ENCODE measurements at places on chromosomes 2 and 18.

DNA sequence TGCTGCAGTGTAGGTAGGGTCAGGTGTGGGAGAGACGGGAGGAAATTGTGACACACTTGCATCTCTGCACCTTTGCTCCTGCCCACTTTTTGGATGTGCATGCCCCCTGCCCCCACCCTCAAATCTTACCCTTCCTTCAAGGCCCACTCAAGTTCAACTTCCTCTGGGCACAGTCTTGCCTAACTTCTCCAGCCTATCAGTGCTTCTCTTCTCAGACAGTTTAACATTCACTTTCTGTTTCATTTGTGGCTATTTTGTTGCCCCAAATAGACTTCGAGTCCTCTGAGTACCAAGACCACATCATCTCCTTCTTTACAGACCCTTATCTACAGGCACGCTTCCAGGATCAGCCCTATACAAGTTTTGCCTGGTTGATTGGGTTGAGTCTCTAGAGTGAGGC lies 2.7 kb downstream of the ST8SIA5 start:
- H3K36me3 ChIP-seq = no peaks in the 10 kb centered on the region
- H3K27ac ChIP-seq = no peak overlapping the region
- DNase-seq = peak; percentile 44
- peaks cover 7% of the 10 kb centered on the region for H3K4me1 ChIP-seq
- H3K27me3 ChIP-seq = no peaks in the 10 kb centered on the region

DNA sequence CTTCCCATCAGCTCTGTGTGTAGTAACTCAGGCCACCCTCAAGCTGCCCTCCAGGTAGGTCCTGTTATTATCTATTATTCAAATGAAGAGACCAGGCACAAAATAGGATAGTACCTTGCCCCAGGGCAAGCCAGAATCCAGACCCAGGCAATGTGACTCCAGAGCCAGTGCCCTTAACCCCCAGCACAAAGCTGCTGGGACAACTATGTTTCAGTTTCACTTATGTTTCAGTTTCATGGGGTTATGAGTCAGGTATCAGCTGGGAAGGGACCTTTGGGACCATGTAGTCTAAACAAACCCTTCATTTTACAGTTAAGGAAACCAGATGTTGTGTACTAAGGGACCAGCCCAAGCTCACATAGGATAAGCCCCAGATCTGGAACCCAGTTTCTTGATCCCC lies 10.0 kb downstream of the HK2 start:
- peak; percentile 79 for DNase-seq
- no peaks in the 10 kb centered on the region for H3K27me3 ChIP-seq
- H3K36me3 ChIP-seq = no peaks in the 10 kb centered on the region
- H3K27ac ChIP-seq = peak overlapping the region; percentile 40

- no peak overlapping the region for H3K27ac ChIP-seq
- no peaks in the 10 kb centered on the region for H3K27me3 ChIP-seq
- no peak overlapping the region for H3K4me3 ChIP-seq
- no peaks in the 10 kb centered on the region for H3K4me1 ChIP-seq
- no peaks in the 10 kb centered on the region for H3K36me3 ChIP-seq
Observed at GRCh38 chr2:237189799-237190198, 104.1 kb downstream of the COPS8 start.

DNA sequence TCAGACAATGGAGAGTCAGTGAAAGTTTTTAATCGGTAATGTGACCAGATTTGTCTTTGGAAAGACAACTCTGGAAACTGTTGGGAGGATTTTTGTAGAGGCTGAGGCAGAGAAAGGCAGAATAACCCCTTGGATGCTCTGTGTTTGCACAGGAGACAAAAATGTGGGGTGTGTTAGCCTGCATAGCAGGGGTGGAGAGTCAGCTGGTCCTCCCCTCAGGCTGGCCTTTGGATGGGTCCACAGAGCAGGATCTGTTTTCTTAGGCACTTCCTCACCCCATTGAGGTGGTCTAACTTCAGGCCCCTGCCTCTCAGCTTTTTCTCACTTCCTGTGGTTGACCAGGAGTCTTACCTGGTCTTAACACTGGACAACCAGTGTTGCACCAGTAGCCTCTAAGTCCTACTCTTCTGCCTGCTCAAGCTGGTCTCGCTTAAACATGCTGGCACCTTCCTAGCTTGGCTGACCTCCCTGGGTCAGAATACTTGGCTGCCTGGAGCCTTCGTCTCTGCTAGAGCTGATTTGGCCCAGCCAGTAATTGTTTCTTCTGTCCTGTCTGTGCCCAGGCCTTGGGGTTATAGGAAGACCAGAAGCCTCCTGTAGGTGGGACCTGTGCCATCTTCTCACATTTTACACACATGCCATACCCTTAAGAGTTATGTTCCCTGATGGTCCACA lies 259.8 kb upstream of the RASGRP3 start:
- H3K27ac ChIP-seq = no peak overlapping the region
- H3K4me1 ChIP-seq = no peaks in the 10 kb centered on the region
- H3K27me3 ChIP-seq = no peaks in the 10 kb centered on the region
- DNase-seq = no peak

DNA sequence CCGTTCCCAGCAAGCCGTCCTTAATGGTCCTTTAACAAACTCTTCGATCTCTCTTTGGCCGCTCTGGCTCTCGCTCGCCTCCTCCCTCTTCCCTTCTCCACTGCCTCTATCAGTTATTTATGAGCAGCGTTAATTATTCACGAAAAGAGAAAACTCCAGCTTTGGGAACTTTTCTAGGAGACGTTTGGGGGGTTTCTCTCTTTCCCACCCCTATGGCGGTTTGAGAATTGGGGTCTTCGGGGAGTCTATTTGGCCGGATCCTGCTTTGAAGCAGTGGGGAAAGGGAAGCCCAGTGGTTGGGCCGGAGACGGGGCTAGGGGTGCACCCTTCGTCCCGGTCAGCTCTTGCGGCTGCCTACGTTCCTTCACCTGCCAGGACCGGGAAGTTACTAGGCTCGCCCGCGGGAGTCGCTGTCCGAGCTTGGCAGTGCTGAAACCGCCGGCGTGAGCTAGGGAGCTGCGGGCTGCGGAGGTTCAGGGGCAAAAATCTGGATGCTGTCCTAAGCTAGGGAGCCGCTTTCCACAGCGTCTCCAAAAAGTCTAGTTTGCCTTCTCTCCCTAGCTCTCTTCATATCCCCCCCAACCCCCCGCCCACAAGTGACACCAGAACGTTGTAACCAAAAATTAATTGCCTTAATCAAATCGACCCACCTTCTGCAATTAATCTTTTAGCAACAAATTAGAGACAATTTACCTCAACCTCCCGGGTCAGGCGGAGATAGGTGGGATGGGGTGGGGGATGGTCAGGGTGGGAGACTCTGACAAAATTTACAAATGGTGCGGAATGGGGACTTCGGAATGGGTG lies 8.9 kb upstream of the SKOR2 start:
- no peak overlapping the region for H3K27ac ChIP-seq
- H3K4me3 ChIP-seq = no peak overlapping the region
- no peak for DNase-seq

DNA sequence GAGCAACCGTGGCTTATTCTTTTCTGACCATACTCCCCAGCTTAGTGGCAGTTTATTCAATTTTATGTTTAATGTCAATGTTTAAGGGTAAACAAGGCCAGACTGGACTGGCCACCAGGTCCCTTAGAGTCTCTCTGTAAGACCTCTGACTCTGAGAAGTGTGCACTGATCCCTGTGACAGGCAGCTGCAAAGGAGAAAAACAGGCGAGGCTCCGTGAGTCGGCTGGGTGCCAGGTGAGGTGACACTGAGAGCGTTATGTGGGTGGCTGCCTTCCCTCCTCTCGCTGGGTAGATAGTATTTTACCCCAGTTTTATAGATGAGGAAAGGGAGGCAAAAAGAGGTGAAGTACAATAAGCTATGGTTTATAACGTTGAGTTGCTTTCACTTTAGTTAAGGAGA lies 139.4 kb upstream of the HDAC4 start:
- no peaks in the 10 kb centered on the region for H3K27me3 ChIP-seq
- DNase-seq = no peak
- H3K36me3 ChIP-seq = no peaks in the 10 kb centered on the region

DNA sequence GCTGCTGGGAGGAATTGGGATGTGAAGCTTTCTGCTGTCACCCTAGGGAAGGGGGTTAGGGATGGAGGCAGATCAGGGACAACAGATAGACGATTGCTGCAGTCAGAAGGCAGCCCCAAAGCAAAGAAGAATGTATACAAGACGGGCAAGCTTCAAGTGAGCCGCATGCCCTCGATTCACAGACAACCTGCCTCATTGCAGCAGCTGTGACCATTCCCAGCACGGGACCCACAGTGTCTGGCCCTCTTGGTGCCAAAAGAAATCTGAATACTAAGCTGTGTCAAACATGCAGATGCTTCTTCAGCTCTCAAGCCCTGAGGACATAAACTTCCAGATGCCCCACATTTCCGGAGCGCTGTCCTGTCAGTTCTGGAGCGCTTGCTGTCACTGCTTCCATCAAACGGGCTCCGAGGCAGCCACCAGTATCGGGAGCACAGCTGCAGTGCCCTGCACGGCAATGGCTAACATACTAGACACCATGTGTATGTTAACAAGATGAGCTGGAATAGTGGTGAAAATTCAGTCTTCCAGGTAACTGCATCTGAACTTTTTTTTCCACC lies 33.8 kb downstream of the PRELID3A start:
- no peaks in the 10 kb centered on the region for H3K36me3 ChIP-seq
- H3K27me3 ChIP-seq = no peaks in the 10 kb centered on the region
- H3K4me3 ChIP-seq = no peak overlapping the region
- no peaks in the 10 kb centered on the region for H3K4me1 ChIP-seq
- no peak overlapping the region for H3K27ac ChIP-seq
- DNase-seq = no peak

DNA sequence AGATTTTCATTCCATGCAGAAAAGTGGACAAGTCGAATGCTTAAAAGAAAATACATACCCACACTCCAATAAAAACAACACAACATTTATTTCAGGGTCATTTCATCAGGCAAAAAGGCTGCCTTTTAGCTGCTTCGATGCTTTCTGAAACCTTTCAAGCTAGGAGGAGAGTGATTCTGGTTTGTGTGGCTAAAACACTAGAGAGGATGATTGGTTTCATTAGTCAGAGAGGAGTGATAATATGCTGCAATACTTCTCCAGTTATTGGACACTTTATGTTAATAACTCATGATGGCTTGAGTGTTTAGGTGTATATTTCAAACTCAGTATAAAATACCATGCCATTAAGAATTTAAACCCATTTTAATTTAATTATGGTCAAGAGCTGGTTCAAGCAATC lies 614.0 kb downstream of the SLC4A3 start:
- no peak overlapping the region for H3K27ac ChIP-seq
- H3K4me3 ChIP-seq = no peak overlapping the region
- H3K36me3 ChIP-seq = no peaks in the 10 kb centered on the region
- H3K4me1 ChIP-seq = no peaks in the 10 kb centered on the region
- DNase-seq = no peak
- H3K27me3 ChIP-seq = no peaks in the 10 kb centered on the region

- H3K4me1 ChIP-seq = no peaks in the 10 kb centered on the region
- no peaks in the 10 kb centered on the region for H3K27me3 ChIP-seq
- DNase-seq = no peak
- H3K27ac ChIP-seq = no peak overlapping the region
- no peak overlapping the region for H3K4me3 ChIP-seq
- H3K36me3 ChIP-seq = no peaks in the 10 kb centered on the region
Observed at GRCh38 chr18:54824761-54825160, 3.5 kb upstream of the RAB27B start.

Data from MM.1S (cell line).